ENCODE measurements at places on chromosomes 5 and 9. TPM values are rescaled to one million over a fixed set of nuclear protein-coding genes. Genes with fewer than 3 reads are reported as not detected.

- no peaks in the 10 kb centered on the region for H3K36me3 ChIP-seq
- no peak overlapping the region for H3K27ac ChIP-seq
- peaks cover 43% of the 10 kb centered on the region for H3K4me1 ChIP-seq
- H3K27me3 ChIP-seq, result no peaks in the 10 kb centered on the region
- no peak overlapping the region for H3K4me3 ChIP-seq
- peak; percentile 37 for DNase-seq
Observed at GRCh38 chr5:5291357-5291756, 131.1 kb upstream of the ICE1 start.

Gene GALT
- total RNA-seq, result 9.8 TPM

DNA sequence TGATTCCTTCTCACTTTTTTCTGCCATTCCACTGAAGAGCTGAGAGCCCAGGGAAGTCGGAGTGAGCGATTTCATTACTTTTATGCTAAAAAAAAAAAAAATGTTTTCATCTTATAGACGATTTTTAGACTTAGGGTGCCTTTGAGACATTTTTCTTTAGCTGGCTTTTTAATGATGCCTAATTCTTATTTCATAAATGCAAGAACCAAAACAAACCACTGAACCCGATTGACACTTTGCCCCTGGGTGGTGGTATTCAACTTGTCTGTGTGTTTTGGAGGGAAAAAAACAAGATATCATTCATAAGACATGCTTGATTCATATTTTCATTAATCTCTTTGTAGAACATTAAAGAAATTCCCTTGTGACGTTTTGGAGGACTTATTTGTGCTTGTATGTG, 2.4 kb downstream of the TLE4 start:
- H3K27me3 ChIP-seq, result no peaks in the 10 kb centered on the region
- H3K4me1 ChIP-seq, result peaks cover 12% of the 10 kb centered on the region
- H3K27ac ChIP-seq, result no peak overlapping the region
- no peaks in the 10 kb centered on the region for H3K36me3 ChIP-seq
- peak overlapping the region; percentile 70 for H3K4me3 ChIP-seq

GRCh38 chr9:30103647-30104394, 2280.6 kb upstream of the ACO1 start:
- no peak overlapping the region for H3K4me3 ChIP-seq
- no peaks in the 10 kb centered on the region for H3K36me3 ChIP-seq
- no peak overlapping the region for H3K27ac ChIP-seq

DNA sequence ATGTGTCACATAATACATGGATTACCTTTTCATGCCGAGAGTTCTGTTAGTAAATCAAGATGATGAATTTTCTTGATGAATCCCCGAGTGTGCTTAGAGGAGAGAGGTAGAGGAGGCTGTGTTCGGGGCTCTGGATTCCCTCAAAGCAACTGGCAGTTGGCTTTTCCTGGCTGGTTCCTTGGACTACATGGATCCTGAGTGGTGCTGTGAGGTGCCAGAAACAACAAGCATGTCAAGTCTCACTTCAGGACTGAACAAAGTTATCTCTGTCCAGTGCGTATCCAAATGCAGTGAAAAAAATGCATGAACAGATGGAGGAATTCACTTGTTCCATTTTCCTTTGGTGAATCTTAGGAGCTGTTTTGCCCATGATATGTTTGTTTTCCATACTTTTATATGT, 231.7 kb downstream of the FBXL7 start:
- H3K27me3 ChIP-seq, result no peaks in the 10 kb centered on the region
- H3K27ac ChIP-seq, result no peak overlapping the region
- no peaks in the 10 kb centered on the region for H3K36me3 ChIP-seq
- no peaks in the 10 kb centered on the region for H3K4me1 ChIP-seq
- no peak overlapping the region for H3K4me3 ChIP-seq

GRCh38 chr9:2967766-2968165, 123.9 kb upstream of the PUM3 start:
- no peak for DNase-seq
- H3K4me1 ChIP-seq, result no peaks in the 10 kb centered on the region
- H3K27me3 ChIP-seq, result peaks cover 15% of the 10 kb centered on the region
- H3K36me3 ChIP-seq, result no peaks in the 10 kb centered on the region
- no peak overlapping the region for H3K4me3 ChIP-seq

DNA sequence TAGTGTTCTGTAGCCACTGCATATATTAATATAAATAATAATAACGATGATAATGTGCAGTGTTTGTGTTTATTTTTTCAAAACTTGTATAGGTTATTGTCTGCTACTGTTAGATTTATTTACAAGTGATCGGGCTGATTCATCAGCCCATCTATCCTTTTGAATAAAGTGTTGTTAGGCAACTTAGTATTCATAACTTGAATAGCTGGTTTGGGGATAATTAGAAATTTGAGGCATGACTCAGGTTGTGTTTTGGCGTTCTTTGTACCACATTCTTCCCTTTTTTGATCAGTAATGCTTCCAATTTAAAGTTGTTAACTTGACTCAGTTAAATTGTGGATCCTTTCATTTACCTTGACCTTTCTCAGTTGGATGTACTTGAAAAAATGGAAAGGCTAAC, 69.7 kb downstream of the FOCAD start:
- no peaks in the 10 kb centered on the region for H3K27me3 ChIP-seq
- no peaks in the 10 kb centered on the region for H3K36me3 ChIP-seq

- no peaks in the 10 kb centered on the region for H3K36me3 ChIP-seq
- H3K4me1 ChIP-seq, result peaks cover 20% of the 10 kb centered on the region
- peak overlapping the region; percentile 45 for H3K27ac ChIP-seq
- H3K27me3 ChIP-seq, result no peaks in the 10 kb centered on the region
Observed at GRCh38 chr9:95116002-95116807, 201.3 kb downstream of the FANCC start.

DNA sequence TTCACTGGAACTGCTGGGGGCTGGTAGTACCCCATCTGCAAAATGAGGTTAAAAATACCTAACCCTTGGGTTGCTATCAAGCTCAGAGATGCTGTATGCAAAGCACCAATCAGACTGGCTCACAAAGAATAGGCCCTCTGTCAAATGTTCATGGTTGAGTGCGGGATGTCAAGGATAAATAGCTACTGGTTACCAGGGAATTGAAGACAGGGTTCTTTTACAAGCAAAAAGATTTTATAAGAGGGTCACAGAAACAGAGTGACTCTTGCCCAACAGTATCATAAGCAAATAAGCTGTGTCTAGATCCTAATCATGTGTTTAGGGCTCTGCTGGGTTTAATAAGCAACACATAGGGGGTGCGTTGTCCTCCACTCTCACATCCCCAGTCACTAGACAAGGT, 11.9 kb downstream of the SYK start:
- H3K27ac ChIP-seq, result no peak overlapping the region
- no peaks in the 10 kb centered on the region for H3K27me3 ChIP-seq
- H3K36me3 ChIP-seq, result no peaks in the 10 kb centered on the region
- no peak for DNase-seq
- H3K4me3 ChIP-seq, result no peak overlapping the region

DNA sequence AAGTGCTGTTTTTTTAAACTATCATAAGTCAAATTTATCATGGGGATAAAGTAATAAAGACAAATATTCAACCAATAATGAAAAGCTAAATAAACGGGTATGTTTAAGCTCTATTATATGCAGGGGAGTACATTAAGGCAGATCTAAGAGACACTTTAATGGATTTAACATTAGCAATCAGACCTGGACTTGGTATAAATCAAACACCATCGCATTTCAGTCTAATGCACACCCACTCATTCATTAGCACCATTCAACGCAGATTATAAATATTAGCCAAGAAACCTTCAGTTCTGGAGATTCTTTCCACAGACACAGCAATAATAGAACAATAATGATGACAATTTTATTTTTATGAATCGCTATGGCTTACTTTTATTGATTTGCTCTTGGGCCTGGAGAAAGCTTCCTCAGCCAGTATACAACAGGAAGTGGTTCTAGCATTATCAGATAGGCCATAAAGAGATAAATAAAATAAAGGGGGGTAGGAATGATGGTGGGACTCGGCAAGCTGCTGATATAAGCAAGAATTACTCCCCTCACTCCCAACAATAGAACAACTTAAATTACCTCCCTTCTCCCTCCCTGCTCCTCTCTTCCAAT, 172.2 kb downstream of the PSAT1 start:
- H3K27me3 ChIP-seq, result no peaks in the 10 kb centered on the region
- no peak overlapping the region for H3K27ac ChIP-seq
- no peak for DNase-seq
- H3K4me1 ChIP-seq, result no peaks in the 10 kb centered on the region
- no peak overlapping the region for H3K4me3 ChIP-seq

Gene IL3
- total RNA-seq, result not detected

DNA sequence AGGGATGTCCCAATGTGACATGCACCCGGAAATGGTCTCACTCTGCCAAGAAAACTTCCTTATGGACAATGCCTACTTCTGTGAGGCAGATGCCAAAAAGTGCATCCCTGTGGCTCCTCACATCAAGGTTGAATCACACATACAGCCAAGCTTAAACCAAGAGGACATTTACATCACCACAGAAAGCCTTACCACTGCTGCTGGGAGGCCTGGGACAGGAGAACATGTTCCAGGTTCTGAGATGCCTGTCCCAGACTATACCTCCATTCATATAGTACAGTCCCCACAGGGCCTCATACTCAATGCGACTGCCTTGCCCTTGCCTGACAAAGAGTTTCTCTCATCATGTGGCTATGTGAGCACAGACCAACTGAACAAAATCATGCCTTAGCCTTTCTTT, 37.6 kb upstream of the CCDC152 start:
- H3K4me3 ChIP-seq, result no peak overlapping the region
- DNase-seq, result no peak
- peaks cover 15% of the 10 kb centered on the region for H3K4me1 ChIP-seq
- H3K27ac ChIP-seq, result no peak overlapping the region
- no peaks in the 10 kb centered on the region for H3K36me3 ChIP-seq

GRCh38 chr9:121684381-121685145, 33.1 kb downstream of the DAB2IP start:
- peak; percentile 37 for DNase-seq
- H3K27ac ChIP-seq, result no peak overlapping the region
- H3K36me3 ChIP-seq, result no peaks in the 10 kb centered on the region
- H3K4me3 ChIP-seq, result no peak overlapping the region
- no peaks in the 10 kb centered on the region for H3K27me3 ChIP-seq

GRCh38 chr9:115254287-115255180, 136.6 kb upstream of the TNC start:
- DNase-seq, result peak; percentile 1
- H3K36me3 ChIP-seq, result no peaks in the 10 kb centered on the region
- H3K4me1 ChIP-seq, result peaks cover 33% of the 10 kb centered on the region
- H3K27me3 ChIP-seq, result no peaks in the 10 kb centered on the region

- no peak overlapping the region for H3K4me3 ChIP-seq
- H3K36me3 ChIP-seq, result no peaks in the 10 kb centered on the region
- H3K4me1 ChIP-seq, result no peaks in the 10 kb centered on the region
- H3K27ac ChIP-seq, result no peak overlapping the region
- no peaks in the 10 kb centered on the region for H3K27me3 ChIP-seq
Observed at GRCh38 chr9:130866474-130866965, 30.1 kb downstream of the QRFP start.

- H3K4me3 ChIP-seq, result no peak overlapping the region
- no peak for DNase-seq
- no peak overlapping the region for H3K27ac ChIP-seq
- H3K36me3 ChIP-seq, result no peaks in the 10 kb centered on the region
Observed at GRCh38 chr5:63050916-63051315, 472.3 kb downstream of the LRRC70 start.

GRCh38 chr5:57550132-57550531, 67.5 kb upstream of the ACTBL2 start:
- no peak overlapping the region for H3K27ac ChIP-seq
- no peak for DNase-seq
- H3K4me3 ChIP-seq, result no peak overlapping the region
- H3K27me3 ChIP-seq, result no peaks in the 10 kb centered on the region
- no peaks in the 10 kb centered on the region for H3K36me3 ChIP-seq
- H3K4me1 ChIP-seq, result no peaks in the 10 kb centered on the region
